NCI-H524 treated with DMSO at 0.1 percent for 48 hours (cell line): ENCODE measurements at places on chromosomes 2 and 18.

DNA sequence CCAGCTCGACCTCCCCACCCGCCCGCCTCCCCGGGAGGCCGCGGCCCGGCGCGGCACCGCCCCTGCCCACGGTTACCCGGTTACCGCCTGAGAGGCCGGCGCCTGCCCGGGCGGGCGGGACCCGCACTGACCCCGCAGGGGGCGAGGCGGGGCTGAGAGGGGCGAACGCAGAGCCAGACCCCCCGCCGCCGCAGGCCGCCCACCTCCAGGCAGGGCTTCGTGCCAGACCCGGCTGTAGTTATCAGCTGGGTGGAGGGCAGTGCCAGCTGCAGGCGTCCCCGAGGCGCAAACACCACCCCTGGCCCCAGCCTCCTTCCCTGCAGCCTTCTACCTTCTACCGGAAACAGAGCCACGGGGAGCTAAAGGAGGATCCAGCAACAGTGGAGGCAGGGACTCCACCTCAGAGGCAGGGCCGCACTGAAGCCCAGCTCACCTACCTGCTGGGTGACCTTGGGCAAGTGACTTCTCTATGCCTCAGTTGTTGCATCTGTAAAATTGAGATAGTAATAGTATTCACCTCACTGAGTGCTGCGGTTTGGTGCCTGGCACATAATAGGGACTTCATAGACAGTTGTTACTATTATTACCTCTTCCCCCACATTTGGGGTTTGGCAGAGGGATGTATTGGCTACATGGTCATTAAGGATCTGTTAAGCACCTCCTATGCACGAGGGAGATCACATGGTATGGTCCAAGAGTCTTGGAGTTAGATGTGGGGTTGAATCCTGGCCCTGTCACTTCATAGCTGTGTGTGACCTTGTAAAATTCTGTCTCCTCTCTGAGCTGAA lies 231.6 kb upstream of the SMAD2 start:
- DNase-seq: no peak

GRCh38 chr18:8863427-8863826 lies 158.1 kb downstream of the MTCL1 start:
- DNase-seq: no peak

GRCh38 chr2:150856596-150857281 lies 369.3 kb upstream of the RND3 start:
- no peak for DNase-seq

DNA sequence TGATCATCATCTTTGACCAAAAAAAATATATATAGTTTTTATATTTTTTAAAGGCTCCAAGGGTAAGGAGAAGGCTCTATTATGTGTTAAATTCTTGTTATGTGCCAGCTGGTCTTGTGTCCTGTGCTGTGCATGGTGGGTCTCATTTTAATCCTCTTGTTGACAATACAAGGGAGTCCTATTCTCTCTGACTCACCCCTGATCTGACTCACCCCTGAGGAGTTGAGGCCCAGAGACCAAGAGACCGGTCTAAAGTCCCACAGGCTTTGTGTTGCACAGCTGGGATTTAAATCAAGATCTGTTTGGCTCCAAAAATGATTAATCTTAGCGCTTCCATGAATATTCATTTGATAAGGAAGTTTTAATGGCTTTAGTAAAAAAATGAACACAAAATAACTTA lies 25.7 kb downstream of the MC2R start:
- no peak for DNase-seq

DNA sequence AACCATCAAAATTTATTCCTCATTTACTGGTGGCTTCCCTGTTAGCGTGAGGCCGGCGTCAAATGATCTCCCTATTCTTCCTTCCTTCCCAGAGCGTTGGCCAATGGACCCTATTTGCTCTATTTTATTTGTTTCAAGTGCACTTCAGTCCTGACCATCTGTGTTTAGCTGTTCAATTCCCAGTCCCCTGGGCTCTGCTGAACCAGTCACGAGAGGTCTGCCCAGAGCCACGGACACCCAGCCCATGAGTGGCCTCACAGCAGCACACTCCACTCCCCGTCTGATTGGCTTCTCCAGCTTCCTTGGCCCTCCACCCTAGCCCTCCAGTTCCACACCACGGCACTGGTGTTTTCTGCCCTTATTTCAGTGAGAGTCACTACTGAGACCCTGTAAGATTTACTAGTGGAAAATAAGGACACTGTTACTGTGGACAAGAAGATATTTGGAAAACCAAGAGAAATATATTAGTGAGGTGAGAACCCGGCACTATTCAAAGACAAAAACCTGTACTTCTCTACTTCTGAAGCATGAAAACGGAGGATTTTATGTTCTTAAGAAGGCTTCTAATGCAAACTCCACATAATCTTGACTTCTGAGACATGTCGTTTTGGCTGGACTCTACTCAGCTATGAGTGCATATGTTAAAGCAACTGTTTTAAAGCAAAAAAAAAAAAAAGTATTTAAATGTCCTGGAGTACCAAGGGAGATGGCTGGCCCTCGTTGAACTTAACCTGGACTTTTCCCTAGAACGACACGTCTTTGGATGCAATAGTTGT lies 86.6 kb downstream of the COL6A3 start:
- peak; percentile 64 for DNase-seq

GRCh38 chr2:48793671-48794070 lies 38.1 kb upstream of the LHCGR start:
- DNase-seq: no peak

DNA sequence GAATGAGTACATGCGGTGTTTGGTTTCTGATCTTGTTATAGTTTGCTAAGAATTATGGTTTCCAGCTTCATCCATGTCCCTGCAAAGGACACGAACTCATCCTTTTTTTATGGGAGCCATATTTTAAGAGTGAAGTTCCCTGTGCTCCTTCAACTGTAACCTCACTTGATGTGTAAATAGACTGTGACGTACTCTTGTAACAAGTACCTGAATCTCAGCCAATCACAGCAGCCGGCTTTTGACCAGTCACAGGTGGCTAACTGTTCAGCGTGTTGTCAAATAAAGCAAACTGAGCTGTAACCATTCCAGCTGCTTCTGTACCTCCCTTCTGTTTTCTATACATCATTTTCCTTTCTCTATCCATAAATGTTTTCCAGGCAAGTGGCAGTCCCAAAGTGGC lies 774.3 kb upstream of the HS6ST1 start:
- DNase-seq: peak; percentile 52

DNA sequence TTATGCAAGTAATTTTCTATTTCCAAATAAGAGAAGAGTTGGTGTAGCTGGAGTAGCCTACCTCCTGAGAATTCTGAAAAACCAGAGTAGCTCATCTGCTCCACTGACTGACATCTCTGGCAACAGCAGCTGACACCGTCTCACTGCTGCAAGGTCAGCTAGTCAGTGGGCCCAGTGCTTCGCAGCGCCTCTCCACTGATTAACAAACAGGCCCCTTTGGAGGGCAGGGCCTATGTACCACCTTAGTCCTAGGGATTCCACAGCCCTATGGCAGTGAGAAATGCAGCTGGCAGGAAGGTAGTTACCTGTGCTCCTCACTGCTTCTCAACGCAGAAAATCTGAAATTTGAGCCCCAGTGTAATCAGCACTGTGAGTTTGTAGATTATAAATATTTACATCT lies 97.5 kb downstream of the DLGAP1 start:
- DNase-seq: no peak

DNA sequence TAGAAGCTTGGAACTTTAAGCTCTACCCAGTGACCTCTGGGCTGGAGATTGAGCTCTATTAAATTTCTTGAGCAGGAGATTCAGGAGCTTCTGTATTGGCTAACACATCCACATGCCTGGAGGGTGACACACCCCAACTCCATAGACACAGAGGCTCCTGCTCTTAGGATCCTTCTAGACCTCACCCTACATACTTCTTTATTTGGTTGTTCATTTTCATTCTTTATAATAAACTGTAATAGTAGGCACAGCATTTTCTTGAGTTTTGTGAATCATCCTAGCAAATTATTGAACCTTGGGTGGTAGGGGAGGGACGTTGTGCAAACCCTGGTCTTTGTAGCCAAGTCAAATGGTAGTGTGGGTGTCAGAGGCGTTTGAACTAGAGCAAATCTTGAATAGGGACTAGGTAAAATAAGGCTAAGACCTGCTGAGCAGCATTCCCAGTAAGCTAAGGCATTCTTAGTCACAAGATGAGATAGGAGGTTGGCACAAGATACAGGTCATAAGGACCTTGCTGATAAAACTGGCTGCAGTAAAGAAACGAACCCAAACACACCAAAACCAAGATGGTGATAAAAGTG lies 323.8 kb upstream of the GALNT5 start:
- no peak for DNase-seq
